NCI-H2081 (cell line): ENCODE measurements at places on chromosomes 1 and 21.

DNA sequence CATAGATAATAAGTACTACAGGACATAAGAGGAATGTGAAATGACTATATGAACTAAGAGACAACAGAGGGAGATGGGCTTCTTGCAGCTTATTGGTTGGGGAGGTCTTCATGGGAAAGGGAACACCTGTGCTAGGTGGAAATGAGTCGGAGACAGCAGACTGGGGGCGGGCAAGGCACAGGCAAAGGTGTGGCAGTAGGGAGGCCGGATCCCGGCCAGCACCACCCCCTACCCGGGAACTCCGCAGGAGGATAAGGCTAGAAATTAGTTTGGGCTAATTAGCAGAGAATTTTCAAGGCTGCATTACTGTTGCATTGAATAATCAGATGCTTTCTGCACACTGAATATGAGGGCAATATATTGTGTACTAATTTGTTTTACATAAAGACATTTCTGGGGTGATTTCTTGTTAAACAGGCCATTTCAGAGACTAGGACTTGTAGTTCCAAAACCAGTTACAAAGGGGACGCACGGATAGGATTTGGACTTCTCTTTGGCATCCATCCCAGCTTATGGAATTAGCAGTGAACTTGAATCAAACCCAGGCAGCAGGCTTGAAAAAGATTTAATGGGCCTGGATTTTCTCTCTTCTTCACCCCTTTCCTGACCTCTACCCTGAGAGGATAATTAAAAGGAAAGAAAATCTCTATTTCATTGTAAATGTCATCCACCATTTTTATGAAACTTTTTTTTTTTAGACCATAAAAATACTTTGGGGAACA is 2.2 kb upstream of the HUNK start:
- no peak for DNase-seq

GRCh38 chr21:33808715-33809367 is 106.8 kb downstream of the ATP5PO start:
- no peak for DNase-seq

- DNase-seq = no peak
Observed at GRCh38 chr1:108816049-108816893, 40.6 kb downstream of the AKNAD1 start.

DNA sequence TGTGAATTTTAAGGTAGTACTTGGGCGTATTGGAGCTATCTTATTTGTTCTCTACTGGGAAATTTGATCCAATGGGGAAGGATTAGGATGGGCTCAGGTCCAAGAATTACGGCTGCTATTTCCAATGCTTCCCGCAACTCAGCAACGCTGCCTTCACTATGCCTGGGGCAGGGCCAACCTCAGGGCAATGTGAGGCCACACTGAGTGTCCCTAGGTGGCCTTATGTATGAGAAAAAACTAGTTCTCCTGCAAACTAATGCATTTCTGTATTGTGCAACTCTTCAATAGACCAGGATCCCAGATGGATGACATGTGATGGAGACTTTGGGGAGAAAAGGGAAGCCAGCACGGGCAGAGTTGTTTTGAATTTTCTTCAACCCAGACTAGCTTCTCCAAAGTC is 168.1 kb downstream of the DUSP10 start:
- DNase-seq = no peak

DNA sequence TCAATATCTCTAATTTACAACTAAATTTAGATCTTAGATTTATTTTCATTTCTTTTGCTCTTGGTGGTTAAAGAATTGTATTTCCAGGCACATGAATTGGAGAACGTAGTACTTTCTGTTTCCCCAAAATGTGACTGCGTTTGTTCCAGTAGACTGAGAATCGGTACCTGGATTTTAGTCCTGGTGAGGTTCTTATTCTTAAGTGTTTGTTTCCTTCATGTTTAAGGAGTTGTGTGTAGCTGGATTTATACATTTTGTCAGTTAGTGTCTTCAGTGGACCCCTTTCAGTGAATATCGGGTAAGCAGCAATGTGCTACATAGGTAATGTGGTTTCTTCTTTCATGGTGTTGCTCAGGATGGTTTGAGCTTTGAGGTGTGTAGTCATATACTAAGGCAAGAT is 6.8 kb downstream of the MIER1 start:
- DNase-seq = no peak

- DNase-seq = no peak
Observed at GRCh38 chr1:160846281-160846680, 16.4 kb downstream of the CD244 start.

DNA sequence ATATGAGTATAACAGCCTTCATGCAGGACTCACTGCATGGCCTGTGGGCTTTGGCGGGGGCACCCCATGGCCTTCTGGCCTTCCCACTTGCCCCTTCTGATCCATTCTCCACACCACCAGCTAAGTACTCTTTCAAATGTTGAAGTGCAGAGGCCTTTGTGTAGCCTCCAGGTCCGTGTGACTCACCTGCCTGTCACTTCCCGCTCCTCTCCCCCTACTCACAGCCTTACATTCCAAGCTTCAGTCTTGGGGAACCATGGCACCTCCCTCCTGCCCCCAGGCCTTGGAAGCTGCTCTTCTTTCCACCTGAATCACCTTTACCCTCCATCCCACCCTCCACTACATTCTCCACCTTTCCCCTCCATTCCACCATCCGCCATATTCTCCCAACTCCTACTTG is 69.6 kb downstream of the PGM1 start:
- DNase-seq = no peak

GRCh38 chr1:193525917-193526710 is 339.7 kb upstream of the B3GALT2 start:
- no peak for DNase-seq
